ENCODE measurements at places on chromosomes 12 and 14. TPM values are rescaled to one million over a fixed set of nuclear protein-coding genes. Genes with fewer than 3 reads are reported as not detected.

DNA sequence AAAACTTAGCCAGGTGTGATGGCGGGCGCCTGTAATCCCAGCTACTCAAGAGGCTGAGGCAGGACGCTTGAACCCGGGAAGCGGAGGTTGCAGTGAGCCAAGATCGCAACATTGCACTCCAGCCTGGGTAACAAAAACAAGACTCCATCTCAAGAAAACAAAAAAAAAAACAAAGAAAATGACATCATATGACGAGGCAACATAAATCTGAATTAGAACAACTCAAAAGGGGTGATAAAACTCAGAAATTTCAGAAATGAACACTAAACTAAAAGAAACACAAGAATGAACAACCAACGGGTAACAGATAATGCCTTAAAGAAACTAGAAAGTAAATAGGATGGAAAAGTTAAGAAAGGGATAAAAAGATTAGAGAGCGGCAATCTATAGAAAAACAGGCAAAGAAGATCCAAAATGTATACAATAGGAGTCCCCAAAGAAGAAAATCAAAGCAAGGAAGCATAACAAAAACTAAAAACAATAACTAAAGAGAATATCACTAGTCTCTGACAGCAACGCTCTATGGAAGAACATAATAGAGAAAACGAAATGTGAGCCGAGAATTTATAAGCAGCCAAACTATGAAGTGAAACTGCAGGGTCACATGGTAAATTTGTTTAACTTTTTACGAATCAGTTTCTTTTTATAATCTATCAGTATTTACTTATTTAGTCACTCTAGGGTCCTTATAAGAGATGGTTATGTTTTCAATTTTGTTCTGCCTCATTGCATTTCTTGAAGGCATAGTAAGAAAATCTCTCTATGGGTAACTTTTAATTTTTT, 45.7 kb downstream of the SPPL3 start:
- DNase-seq, result no peak

DNA sequence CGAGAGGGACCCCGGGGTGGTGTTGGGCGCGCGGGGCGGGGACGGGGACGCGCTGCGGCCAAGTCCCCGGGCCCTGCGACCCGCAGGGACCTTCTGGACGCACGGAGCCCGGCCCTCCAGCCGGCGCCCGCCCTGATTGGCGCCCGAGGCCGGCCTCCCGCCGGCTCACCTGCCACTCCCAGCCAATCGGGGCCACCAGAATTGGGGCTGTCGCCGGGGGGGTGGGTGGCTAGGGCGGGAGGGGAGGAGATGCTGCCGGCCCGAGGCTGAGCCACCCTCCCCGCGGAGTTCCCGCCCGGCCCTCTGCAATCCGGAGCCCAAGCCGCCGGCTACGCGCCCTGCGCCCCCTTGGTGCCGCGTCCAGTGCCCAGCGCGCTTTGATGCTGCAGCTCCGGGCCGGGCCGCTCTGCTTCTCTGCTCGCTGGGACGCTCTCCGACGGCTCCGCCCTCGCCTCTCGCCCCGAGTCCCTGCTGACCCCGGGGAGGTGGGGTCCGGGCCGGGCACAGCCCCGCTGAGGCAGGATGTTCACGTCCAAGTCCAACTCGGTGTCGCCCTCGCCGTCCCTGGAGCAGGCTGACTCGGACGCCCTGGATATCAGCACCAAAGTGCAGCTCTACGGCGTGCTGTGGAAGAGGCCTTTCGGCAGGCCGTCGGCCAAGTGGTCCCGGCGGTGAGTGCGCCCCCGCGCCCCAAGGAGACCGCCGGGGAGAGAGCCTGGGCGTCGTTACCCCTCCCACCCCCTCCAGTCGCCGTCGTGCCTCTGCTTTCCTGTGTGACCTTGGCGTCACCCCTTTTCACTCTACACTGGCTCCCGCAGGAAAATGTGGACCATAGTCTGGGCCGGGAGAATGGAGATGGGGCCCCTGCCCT, at the start of gene PLEKHD1:
TSS of gene PLEKHD1 (plus strand) at position 285 of the 871 bp plus-strand sequence. CDS start at position 523, 238 bp downstream.
- no peak for DNase-seq

- DNase-seq, result no peak
These were observed 341.8 kb downstream of the C12orf50 start for GRCh38 chr12:87687362-87687761.

Gene NOS1
- polyA plus RNA-seq, result 0.83 TPM

DNA sequence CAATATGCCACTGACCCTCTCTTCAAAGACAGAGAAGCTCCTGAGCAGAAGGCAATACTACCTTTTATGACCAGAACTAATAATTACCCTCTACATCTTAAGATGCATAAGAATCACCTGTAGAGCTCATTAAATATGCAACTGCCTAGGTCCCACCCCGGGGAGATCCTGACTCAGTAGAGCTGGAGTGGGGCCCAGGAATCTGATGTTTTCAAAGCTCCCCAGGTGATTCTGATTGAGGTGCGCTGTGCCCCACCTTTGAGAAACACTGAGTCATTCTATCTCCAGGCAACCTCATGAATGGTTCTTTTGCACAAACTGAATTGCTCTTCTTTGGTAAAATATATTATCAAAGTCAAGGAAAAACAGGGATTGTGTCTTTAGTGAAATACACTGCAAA, 149.3 kb upstream of the BMP4 start:
- no peak for DNase-seq
